ENCODE measurements at places on chromosomes 4 and X.
A peak's percentile ranks its signal among the peaks of the same experiment; 100 is the strongest.

DNA sequence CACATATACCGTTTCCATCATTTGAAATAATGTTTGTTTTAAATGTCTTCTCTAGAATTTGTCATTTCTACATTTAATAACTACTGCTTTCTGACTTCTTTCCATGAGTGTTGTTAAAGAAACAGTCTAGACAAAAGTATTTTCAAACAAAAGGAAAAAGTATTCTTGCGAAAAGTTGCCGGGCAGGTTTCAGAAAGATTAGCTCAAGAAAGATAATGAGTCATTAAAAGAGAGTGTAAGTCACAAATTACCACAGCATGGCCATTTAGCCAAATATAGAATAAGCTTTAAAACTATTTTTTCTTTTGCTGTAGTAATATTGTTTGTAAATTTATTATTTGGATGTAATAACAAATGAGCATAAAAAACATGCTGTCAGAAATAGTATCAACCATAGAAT, 493.0 kb downstream of the TLL1 start:
- no peak for DNase-seq

GRCh38 chrX:57772637-57773036, 92.6 kb upstream of the NLRP2B start:
- no peak for DNase-seq

- DNase-seq, result peak; percentile 75
Observed at GRCh38 chrX:9340598-9341290, 124.1 kb upstream of the TBL1X start.

DNA sequence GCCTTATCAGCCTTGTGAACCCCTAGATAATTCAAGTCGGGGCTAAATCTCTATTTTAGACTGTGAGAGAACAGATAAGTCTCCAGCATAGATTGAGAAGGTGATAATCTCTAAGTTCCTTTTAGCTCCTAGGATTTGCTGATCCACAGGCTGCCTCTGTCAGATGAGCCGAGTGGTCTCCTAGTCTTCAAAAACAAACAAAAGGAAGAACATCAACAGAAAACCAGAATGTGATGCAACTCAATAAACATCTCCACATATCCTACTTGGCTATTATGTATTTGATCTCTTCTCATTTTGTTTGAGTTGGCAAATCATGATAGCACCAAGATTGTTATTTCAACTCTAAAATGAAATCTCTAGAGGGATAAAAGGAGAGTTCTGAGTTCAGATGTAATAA, 88.4 kb upstream of the SLC7A11 start:
- DNase-seq, result no peak

- no peak for DNase-seq
Observed at GRCh38 chr4:2183394-2183793, 58.5 kb downstream of the HAUS3 start.

GRCh38 chr4:5423670-5424069, 284.7 kb downstream of the EVC2 start:
- no peak for DNase-seq

GRCh38 chrX:43405191-43405590, 250.9 kb upstream of the MAOA start:
- no peak for DNase-seq

GRCh38 chr4:113411496-113411938, 350.0 kb downstream of the CAMK2D start:
- no peak for DNase-seq

- DNase-seq, result no peak
Observed at GRCh38 chr4:6751611-6752485, 30.7 kb upstream of the KIAA0232 start.

DNA sequence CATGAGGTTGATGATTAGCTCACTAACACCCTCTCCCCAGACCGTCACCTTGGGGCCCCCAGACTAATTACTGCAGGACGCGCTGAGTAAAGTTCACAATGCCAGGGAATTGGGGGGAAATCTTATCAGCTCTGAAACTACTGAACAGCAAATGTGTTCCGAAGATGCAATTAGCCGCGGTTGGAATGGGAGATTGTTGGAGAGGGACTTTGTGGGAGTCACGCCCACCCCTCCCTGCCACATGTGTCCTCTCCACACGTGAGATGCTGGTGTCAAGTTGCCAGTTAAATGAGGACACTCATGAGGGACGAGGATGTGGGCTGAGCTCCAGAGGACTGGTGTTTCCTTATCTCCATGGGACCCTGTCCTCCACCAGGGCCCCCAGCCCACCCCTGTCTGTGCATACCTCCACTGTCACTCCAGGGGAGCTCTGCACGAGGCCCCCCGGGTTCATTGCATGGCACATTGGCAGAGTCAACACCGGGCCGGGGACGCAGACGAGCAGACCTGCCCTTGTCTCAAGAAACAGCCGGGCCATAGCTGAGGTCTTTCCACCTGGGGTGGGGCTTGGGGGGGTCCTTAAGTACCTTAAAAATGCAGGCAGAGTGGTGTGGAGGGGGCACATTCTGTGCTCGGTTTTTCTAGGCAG, 175.4 kb upstream of the PSAPL1 start:
- DNase-seq, result no peak

- no peak for DNase-seq
Observed at GRCh38 chr4:52106191-52106590, 55.1 kb downstream of the SPATA18 start.

DNA sequence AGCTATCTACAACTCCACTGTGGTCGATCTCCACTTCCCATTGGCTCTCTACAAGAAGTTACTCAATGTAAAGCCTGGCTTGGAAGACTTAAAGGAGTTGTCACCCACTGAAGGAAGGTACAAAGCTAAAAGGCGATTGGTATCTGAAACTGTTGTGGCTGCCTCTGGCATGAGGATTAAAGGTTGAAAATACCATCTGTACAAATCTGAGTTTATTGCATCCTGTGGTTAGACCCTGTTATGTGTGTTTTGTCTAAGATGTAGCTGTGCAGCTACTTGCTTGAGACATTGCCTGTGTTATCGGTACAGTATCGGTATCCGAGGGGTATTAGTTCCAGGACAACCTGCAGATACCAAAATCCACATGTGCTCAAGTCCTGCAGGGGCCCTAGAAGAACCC, 16.4 kb downstream of the NAP1L5 start:
- no peak for DNase-seq

- DNase-seq, result no peak
Observed at GRCh38 chrX:1894740-1895139, 279.9 kb downstream of the ASMT start.

DNA sequence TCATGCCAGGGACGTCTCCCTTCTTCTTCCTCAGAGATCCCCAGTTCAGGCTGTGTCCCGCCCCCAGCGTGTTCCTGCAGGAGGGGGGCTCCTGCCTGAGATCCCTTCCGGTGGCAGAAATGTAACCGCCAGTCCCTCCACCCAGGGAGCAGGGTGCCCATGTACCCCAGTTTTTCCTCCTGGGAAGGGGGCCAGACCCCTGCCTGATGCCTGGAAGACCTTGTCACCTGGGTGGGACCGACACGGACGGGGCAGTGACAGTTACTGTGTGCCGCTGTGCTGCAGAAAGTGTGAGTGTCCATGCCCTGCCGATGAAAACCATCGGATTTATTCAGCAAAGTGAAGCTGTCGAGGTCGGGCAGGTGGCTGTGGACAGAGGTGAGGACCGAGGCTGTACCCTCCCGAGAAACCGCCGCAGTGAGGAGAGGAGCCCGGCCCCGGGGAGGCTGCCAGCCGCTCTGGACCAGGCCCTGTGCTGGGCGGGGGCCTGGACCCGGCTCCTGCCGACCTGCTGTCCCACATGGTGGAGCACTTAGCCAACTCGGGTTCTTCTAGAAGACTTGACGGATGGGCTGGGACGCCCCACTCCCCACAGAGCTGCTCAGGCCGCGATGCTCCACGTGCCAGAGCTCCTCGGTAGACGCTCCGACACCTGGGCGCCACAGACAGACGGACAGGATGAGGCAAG, 36.7 kb upstream of the HMX1 start:
- no peak for DNase-seq

- DNase-seq, result no peak
Observed at GRCh38 chr4:3827616-3828492, 61.7 kb downstream of the ADRA2C start.

DNA sequence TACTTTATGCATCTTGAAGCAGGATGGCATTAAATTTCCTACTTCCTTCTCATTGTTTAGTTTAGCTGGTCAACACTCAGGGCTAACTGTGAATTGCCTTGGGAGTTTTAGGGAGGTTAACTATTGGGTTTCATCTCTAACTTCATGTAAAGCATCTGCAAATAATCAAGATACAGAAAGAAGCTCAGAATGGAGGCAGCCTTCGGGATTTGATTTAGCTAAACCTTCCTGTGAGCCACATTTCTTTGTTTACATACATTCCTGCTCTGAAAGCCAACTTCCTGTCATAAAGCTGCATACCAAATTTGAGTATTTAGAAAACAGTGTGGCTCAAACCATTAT, 131.7 kb upstream of the PCDH18 start:
- DNase-seq, result no peak

- DNase-seq, result no peak
Observed at GRCh38 chr4:177508662-177509061, 66.4 kb upstream of the AGA start.

DNA sequence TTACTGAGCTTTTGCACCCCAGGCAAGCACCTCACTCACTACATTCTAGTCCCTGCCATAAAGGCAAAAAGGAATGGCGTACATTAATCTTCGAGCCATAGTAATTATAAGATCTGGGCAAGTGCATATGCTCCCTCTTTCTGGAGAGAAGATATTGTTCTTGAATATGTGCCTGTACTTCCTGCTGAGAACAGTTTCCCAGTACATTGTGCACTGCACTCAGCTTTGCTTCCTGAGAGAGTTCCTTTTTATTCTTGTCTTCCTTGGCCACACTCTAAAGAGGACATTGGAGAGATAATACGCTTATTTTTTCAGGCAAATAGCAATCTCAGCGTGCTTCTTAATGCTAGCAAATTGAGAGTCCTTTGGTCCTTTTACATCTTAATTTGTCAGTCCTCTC, 909.0 kb upstream of the PCDH10 start:
- DNase-seq, result no peak

GRCh38 chr4:139501527-139501926, 47.6 kb downstream of the RAB33B start:
- no peak for DNase-seq

DNA sequence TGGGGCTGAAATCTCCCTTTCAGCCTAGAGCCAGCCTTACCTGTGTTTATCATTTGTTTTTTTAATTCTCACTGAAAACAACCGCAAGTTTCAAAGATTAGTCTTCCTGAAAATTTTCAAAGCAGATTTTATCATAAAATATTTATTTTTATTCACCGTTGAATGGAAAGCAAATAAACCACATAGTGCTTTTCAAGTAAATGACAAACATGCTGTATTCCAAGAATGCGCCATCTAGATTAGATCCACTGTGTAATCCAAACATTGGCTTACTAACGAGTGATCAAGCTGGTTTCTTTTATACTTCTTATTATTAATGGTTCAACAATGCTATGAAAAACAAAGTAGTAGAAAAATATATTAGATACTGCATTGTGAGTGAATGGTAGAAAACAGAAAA, 1176.2 kb upstream of the IGFBP7 start:
- DNase-seq, result no peak

DNA sequence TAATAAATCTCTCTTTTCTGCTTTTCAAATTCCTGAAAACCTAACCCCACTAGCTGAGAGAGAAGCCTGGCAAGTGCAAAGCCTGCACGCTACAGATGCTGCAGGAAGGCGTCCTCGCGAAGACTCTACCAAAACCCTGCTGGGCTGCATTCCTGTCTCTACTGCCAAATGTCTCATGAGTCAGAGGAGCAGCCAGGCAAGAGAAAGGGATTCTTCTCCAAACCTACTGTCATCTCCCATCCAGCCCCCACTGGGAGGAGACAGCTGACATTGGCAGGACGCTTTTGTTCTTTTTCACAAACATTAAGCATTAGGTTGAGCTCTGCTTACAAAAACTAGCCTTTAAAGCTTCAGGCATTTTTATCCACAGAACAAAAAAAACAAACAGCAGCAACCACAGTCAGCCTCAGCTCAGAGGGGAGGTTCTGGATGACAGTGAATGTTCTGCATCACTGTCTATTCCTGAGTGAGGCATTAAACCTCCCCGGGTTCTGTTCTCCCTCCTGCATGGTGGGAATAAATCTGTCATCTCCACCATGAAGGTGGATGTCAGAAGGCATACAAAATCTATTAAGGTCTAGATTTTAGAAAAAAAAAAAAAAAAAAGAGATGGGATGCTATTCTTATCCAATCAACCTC, 18.0 kb downstream of the CRMP1 start:
- no peak for DNase-seq

DNA sequence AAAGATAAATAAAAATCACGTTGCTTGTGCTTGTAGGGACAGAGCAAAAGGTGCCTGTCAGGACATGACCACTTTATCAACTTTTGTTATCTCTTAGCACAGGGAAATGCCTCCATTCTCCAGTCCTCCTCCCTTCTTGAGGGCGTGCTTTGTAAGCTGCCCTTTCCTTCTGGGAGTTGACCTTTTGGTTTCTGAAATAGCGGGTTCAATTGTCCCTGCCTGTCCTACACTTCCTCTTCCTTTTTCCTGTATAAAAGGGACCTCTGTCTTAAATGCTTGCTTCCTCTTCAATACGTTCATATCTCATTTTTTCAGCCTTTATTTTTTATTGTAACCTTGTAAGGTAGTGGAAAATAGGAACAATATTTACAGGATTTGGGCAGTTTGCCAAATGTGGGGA, 153.5 kb downstream of the SH3BGRL start:
- no peak for DNase-seq

DNA sequence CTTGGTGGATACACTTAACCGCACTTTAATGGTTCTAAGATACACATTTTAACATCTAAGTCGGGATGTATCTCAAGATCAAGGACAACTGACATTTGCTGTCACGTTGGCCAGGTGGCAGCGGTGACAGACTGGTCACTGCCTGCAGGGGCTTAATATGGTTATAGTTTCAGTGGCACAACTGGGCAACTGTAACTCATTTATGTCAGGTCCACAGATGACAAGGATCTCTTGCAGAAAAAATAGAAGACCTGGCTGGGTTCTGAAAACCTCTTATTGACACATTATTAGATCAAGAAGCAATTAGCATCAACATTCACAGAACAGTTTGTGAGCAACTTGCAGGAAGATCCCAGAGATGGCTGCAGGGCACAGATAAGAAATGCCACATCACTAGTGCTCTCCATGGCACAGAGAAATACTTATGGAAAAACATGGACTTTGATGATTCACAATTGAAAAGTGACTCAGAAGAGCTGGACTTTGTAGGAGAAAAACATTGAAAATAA, 99.6 kb upstream of the SORBS2 start:
- no peak for DNase-seq

GRCh38 chrX:27619459-27619858, 29.3 kb downstream of the DCAF8L2 start:
- no peak for DNase-seq

DNA sequence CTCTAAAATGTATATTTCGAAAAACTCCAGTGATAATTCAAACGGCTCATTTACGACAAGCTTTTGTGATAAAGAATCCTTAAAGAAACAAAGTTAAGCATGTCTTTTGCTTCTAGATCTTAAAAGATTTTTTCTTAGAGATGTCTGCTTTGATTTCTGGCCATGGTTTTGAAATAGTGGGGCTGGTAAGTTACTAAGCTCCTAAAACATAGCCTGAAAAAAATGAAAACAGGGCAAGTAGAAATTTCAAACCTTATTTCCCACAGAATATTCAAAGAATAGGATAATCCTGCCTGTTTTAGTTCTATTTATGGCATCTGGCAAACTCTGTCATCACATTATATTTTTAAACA, 318.3 kb downstream of the ARHGAP24 start:
- DNase-seq, result no peak

Data from CD4-positive, alpha-beta T cell treated with Interleukin-21 for 1 hour (primary cell).